Muscle of leg (tissue), 16 donors: ENCODE measurements at places on chromosomes 12 and 14.

- no peak for DNase-seq
Measured at GRCh38 chr12:100942984-100943749, 148.6 kb downstream of the ANO4 start.

DNA sequence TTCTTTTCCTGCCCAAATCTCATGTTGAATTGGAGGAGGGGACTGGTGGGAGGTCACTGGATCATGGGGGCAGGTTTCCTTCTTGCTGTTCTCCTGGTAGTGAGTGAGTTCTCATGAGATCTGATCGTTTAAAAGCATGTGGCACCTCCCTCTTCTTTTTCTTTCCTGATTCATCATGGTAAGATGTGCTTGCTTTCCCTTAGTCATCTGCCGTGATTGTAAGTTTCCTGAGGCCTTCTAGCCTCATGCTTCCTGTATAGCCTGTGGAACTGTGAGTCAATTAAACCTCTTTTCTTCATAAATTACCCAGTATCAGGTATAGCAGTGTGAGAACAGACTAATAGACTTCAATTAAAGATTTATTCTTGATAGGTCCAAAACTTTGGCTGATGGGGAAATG lies 83.5 kb downstream of the CAND1 start:
- no peak for DNase-seq

DNA sequence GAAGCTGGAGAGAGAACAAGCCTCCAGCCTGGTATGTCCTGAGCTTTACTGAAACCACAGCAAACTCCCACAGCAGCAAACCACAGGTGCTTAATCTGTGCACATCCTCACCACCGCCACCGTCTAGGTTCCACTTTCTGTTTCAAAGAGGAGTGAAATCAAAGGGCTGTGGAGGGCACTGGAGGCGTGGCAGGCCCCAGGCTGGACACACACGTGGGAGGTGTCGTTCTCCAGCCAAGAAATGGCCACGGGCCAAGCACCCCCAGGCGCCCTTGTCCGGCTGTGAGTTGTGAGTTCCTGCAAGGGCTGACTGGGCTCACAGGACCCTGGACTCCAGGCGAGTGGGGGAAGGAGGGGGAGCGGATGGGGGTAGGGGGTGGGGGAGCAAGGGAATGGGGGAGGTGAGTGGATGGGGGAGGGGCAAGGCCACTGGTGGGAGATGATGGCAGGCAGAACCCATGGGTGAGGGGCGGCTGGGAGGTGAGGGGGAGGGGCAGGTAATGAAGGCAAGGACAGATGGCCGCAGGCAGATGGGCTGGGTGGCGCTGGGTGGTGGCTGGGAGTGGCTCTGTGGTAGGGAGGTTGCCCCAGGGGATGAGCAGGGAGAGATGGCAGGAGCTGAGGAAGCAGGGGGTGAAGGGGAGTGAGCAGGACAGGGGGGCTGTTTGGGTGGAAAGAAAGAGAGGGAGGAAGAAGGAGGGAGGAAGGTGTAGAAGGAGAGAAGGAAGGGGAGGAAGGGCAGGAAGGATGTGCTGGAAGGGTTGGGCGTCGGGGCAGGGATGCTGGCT lies 86.7 kb downstream of the NCOR2 start:
- peak; percentile 42 for DNase-seq

- peak; percentile 97 for DNase-seq
Measured at GRCh38 chr12:3148366-3149000, 71.3 kb downstream of the TSPAN9 start.
